ENCODE measurements at places on chromosomes 1 and 21.

- no peak for DNase-seq
These were observed 194.4 kb upstream of the TMEM51 start for GRCh38 chr1:14959059-14959694.

- peak; percentile 75 for DNase-seq
These were observed 810 bp downstream of the ZBTB37 start for GRCh38 chr1:173869021-173869359.

DNA sequence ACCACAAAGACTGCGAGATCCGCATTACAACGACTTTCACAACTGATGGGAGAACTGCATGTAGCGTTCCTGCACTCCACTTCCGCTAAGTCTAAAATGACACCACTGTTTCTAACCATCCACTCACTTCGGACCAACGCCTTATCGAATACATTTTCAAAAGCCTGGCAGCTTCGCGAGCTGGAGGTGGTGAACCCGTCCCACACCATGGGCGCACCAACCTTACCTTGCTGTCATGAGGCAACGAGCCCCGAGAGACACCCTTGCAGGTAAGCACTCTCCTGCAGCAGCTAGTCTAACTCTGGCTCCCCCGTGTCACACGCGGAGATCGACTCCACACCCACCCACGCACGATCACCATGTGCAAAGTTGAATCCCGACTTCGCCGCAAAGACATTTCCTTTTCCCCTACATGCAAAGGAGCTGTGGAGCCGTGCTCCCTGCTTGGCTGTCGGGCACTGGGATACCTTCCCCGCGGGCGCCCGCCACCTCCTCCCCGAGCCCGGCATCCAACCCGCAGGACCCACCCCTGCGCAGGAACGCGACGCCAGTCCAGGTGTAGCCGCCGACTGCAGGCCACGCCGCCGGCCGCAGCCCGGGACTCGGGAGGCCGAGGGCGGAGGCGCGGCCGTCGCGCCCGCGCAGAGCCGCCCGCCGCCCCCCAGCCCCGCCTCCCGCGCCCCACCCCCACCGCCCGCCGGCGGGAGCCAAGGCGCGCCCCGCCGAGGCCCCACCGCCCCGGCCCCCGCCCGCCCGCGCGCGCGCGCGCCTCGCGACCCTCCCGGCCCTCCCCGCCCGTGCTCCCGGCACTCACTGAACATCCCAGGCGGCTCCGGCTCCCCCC is 629 bp downstream of the TAF5L start:
- peak; percentile 71 for DNase-seq

DNA sequence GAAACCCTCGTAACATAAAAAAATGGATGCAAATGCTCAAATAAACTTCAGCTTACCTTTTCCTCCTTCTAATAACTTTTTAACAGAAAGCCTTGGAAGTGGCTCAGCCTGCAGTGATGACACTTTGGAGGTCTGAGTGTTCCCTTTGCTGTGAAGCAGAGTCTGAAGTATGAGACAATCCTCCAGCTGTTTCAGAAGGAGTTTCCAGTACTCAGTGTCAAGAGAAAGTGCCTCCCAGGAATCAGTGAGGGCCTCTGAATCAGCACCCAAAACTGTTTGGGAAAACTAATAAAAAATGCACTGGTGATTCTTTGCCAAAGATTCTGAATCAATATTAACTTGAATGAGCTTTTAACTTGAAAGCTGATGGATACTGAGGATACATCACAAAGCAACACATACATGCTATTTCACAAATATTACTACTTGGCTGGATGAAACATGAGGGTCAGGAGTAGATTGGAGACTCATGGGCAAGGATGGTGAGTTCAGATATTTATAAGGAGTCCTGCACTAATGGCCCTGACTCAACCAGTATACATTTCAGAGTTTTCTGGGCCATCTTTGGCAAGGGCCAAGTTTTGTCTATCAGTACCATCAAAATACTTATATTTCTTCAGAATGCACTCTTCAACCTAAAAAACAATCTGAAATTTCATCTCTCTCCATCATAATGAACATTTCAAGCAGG is 77.0 kb downstream of the IARS2 start:
- DNase-seq: no peak

- DNase-seq: no peak
These were observed 169.7 kb downstream of the TOMM20 start for GRCh38 chr1:234958706-234959657.

- DNase-seq: no peak
These were observed 583 bp upstream of the CACHD1 start for GRCh38 chr1:64469116-64469976.

DNA sequence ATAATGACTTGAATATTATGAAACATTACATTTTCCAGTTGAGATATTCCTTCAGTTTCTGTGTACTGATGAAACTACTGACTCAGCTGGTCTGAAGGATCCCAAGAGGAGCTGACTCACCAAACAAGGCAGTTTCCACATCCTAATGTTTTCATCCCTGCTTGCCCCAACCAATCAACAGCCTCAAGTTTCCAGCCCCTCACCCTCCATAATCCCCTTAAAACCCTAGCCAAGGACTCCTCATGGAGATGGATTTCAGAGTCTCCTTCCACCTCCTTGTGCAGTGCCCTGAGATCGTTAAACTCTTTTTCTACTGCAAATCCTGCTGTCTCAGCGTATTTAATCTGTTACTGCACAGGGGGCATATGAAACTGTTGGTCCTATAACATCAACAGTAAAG is 83.1 kb upstream of the HAO2 start:
- no peak for DNase-seq

- no peak for DNase-seq
These were observed 520 bp downstream of the CLIC6 start for GRCh38 chr21:34669149-34669879.

- no peak for DNase-seq
These were observed 515.8 kb downstream of the SMYD3 start for GRCh38 chr1:245991266-245991665.

DNA sequence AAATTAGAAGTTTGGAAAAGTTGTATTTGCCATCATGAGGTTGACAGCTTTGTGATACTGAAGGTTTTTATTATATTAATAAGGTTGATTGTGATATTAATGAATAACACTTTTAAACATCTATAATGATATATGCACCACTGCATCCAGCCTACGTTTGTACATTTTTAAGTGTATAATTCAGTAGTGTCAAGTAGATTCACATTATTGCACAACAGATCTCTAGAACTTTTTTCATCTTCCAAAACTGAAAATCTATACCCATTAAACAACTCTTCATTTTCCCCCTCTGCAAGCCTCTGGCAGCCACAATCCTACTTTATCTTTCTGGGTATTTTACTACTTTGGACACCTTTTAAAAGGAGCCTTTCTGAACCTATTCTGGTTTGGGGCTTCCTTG is 37.2 kb upstream of the ZMYM4 start:
- no peak for DNase-seq

GRCh38 chr1:115536279-115536816 is 105.4 kb upstream of the VANGL1 start:
- no peak for DNase-seq

GRCh38 chr21:14550135-14550534 is 4.0 kb upstream of the SAMSN1 start:
- DNase-seq: no peak

DNA sequence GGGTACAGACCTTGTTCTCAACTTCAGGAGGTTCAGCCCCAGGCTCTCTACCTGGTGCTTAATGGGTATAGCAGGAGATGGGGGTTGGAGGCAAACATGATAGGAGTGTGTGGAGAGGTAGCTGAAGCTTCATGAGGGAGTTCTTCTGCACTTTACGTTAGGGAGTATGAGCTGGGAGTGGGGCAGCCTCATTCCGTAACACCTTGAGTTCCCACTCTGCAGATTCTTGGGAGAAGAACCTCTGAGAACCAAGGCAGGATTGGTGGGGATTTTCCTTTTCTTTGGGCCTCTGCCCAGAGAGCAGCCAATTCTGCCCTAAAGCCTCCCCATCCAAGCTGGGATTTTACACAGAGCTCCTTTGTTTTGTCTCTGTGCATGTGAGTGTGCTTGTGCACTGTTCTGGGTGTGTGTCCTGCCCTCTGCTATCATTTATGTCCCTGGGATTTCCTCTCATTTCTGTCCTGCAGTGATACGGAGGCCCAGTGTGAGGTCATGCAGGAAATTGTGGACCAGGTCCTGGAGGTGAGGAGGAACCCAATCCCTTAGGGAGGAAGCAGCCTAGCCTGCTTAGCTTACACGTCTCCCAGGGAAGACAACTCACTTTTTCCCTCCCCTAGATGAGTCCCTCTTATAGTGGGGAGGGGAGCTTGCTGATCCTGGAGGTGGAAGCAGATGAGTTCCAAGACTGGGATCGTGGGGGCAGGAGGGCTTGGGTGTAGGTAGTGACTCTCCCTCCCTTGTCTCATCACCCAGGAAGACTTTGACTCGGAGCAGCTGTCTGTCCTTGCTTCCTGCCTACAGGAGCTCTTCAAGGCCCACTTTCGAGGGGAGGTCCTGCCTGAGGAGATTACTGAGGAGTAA is 11.6 kb upstream of the SLC27A3 start:
- DNase-seq: no peak

DNA sequence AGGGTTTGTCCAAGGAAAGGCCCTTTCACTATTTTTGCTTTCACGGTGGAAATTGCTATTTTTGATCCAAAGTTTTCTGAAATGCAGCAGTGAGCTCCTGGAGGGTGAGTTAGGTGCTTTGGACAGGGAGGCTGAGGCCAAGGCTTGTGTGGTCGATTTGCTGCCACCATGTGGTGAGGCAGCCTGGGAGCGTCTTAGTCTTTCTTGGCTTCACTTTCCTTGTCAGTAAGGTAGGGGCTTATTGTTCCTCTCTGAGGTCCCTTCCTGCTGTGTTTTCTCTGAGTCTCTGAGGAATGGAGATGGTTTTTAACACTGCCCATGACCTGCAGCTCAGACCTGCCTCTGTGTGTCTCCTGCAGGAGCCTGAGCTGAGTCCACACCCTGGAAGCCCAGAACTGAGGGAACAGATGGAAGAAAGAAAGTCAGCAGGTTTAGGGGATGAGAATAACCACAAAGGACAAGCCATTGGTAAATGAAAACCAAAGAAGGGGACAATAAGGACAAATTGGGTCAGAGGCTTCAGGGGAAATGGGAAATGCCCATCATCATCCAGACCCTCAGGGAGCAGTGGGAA is 20.1 kb upstream of the S100A10 start:
- DNase-seq: peak; percentile 75

DNA sequence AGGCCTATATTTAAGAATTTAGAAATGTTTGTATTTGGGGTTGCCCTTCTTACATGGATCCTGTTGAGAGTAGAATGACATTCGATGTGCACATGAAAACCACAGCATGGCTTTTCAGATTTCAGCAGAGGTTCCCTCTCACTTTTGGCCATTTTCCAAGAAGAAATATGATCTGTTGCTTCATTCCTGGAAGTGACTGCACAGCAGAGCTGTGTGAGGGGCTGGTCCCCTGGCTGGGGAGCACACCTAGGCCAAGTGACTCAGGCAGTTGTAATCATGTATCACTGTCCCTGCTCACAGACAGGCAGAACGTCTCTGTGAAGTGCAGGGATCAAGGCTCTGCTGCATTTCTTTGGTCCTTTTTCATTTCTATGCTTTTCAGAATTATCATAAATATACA is 32.3 kb downstream of the AGT start:
- no peak for DNase-seq

- no peak for DNase-seq
These were observed 2.5 kb upstream of the RGS4 start for GRCh38 chr1:163066686-163067085.

- no peak for DNase-seq
These were observed 69.6 kb downstream of the LHX4 start for GRCh38 chr1:180299479-180300221.

DNA sequence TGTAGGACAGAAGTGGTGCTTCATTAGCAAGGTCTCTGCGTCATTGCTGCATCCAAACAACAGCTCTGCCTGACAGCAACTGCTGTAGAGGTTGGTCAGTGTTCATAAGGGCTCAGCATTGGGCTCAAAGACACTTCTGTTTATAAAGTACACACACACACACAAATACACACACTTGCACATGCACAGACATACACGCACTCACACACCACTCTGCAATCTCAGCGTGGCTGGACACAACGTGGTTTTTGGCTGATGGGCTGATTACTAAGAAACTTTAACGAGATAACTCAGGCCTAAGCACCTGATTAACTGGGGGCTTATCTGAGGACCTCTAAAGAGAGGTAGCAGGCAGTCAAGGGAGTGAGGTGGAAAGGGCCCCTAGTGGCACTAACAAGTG is 20.4 kb downstream of the CAMK1G start:
- no peak for DNase-seq

DNA sequence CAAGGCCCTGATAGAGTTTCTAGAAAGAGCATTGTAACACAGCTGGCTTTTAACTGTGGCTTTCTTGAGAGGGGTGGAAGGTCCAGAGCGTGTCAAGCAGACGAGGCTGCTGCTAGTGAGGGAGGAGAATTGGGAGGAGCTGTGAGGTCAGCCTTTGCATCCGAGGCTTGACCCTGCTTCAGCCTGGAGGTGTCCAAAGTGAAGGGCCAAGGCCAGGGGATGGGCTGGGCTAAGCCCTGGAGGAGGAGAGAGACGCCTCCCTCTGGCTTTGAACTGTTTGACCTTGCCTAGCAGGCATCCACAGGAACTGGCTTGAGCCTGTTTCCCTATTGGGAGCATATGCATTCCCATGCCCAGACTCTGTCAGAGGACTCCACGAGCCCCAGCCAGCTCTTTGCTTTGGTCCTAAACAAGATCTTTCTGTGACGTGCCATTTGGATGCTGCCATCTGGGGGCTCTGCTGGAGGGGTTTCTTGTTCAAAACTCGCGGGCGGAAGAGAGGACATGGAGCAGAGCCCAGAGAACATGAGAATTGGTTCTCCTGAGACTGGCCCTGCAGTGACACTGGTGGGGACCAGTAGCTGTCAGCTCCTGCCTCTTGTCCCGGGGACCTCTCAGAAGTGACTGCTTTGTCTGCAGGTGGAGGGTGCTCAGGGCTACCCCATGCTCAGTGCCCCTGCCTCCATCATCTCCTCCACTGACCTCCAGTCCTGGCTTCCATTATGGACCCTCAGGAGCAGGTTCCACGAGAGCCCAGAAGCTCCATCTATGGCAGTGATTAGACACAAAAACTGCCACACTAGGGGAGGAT is 5.5 kb downstream of the ACTRT2 start:
- no peak for DNase-seq

DNA sequence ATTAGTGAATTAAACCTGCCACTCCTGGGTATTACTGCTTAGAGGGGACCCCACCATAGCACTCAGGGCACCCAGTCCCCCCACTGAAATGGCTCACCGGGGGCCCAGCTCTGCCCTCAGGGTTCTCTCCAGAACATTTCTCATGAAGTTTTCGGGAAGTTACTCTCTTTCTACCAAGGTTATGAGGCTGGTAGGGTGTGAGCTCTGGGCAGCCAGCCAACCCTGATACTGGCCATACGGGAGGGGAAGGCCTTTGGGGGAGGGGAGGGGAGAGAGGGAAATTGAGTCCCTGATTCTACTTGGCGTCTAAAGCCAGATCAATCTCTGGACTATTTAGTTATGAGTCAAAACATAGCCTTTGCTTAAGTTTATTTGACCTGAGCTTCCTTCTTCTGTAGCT is 12.9 kb upstream of the PDE9A start:
- no peak for DNase-seq

GRCh38 chr1:51653127-51653526 is 36.2 kb downstream of the OSBPL9 start:
- no peak for DNase-seq

GRCh38 chr1:61808968-61809367 is 66.7 kb downstream of the PATJ start:
- no peak for DNase-seq

GRCh38 chr21:46637952-46638746 is 2.7 kb downstream of the PRMT2 start:
- DNase-seq: no peak

GRCh38 chr1:198558402-198558801 is 17.9 kb upstream of the ATP6V1G3 start:
- no peak for DNase-seq

All from NAMALWA (cell line).